Spleen (tissue), 13 donors: ENCODE measurements at places on chromosomes 2 and 18. TPM values are rescaled to one million over a fixed set of nuclear protein-coding genes. Genes with fewer than 3 reads are reported as not detected.

DNA sequence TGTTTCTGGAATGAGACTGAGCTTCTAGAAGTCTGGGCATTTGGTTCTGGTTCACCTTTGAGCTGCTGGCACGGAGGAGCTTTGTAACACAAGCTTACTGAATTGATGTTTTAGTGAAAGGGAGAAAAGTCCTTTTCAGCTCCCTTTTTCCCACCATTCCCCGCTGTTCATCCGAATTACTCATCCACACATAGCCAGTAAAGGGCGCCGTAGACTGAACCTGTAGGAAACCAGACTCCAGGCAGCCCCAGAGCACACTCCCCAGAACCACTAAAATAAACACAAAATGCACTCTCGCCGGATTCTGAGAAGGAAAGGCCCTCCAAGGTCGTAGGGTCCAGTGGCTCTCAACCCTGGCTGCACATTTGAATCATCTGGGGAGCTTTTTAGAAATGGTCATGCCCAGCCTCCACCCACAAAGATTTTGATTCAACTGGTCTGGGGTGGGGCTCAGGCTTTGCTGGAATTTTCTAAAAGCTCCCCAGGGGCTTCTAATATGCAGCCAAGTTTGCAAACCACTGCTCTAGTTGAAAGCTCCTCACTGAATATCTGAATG is 29.6 kb downstream of the TCF7L1 start:
- peaks cover 31% of the 10 kb centered on the region for H3K4me1 ChIP-seq
- no peak overlapping the region for H3K27ac ChIP-seq
- DNase-seq, result no peak
- no peaks in the 10 kb centered on the region for H3K27me3 ChIP-seq
- H3K36me3 ChIP-seq, result no peaks in the 10 kb centered on the region

DNA sequence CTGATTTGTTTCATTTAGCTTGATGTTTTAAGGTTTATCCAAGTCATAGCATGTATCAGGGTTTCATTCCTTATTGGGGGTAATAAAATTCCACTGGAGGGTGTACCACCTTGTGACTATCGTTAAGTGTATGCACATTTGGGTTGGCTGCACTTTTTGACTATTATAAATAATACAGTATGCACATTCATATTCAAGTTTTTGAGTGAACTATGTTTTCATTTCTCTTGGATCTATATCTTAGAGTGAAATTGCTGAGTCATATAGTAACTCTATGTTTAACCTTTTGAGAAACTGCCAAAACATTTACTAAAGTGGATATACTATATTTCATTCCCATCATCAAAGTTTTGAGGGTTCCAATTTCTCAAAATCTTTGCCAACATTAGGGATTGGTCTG is 952.7 kb downstream of the TDRD15 start:
- no peaks in the 10 kb centered on the region for H3K27me3 ChIP-seq
- no peak overlapping the region for H3K27ac ChIP-seq
- no peaks in the 10 kb centered on the region for H3K36me3 ChIP-seq
- no peak for DNase-seq

DNA sequence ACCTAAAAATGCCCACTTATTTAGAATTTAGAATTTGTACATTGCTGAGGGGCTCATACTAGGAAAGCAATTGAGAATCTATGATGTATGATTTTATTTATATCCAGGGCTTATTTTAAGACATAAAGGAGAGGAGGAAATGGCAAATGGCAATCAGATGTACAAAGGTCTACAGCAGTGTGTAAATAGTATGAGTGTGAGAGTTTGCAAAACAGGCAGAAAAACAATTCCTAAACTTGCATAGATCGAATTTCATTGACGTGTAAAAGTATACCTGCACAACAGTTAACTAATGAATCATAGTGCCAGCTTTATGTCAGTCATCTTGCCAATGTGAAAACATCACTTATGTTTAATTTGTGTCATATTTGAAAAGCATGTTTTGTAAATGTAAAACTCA is 718.7 kb upstream of the GCFC2 start:
- H3K36me3 ChIP-seq, result no peaks in the 10 kb centered on the region
- no peak for DNase-seq
- no peak overlapping the region for H3K27ac ChIP-seq
- no peaks in the 10 kb centered on the region for H3K27me3 ChIP-seq
- H3K4me1 ChIP-seq, result no peaks in the 10 kb centered on the region

The PPP1R1C gene
- not detected for total RNA-seq

- no peaks in the 10 kb centered on the region for H3K27me3 ChIP-seq
- DNase-seq, result no peak
- H3K36me3 ChIP-seq, result no peaks in the 10 kb centered on the region
Observed at GRCh38 chr2:189613077-189613636, 32.6 kb upstream of the SLC40A1 start.

- H3K27ac ChIP-seq, result no peak overlapping the region
- no peak for DNase-seq
- H3K27me3 ChIP-seq, result no peaks in the 10 kb centered on the region
- H3K4me1 ChIP-seq, result no peaks in the 10 kb centered on the region
- no peaks in the 10 kb centered on the region for H3K36me3 ChIP-seq
- H3K4me3 ChIP-seq, result no peak overlapping the region
Observed at GRCh38 chr2:174971868-174972781, 33.1 kb downstream of the CHN1 start.

The MEP1B gene
- total RNA-seq, result not detected
